ENCODE measurements at places on chromosomes 13 and 19.

GRCh38 chr19:45097776-45098520 lies 5.0 kb downstream of the PPP1R37 start:
- DNase-seq = no peak

DNA sequence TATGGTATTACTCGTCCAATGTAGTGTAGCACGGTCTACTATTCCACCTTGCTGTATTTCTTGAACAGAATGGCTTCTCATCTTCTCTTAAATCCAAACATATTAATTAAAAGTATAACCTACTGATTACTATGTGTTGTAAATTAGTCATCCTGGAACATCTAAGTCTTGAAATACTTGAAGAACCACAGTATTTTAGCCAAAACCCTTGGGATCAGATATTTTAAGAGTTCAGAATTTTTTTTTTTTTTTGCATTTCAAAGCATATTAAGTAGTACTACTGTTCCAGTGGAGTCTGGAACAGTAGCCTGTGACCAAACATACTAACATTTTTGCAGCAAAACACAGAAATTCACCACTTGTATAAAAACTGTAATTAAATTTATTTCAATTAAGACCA lies 30.1 kb downstream of the ZC3H13 start:
- no peak for DNase-seq

DNA sequence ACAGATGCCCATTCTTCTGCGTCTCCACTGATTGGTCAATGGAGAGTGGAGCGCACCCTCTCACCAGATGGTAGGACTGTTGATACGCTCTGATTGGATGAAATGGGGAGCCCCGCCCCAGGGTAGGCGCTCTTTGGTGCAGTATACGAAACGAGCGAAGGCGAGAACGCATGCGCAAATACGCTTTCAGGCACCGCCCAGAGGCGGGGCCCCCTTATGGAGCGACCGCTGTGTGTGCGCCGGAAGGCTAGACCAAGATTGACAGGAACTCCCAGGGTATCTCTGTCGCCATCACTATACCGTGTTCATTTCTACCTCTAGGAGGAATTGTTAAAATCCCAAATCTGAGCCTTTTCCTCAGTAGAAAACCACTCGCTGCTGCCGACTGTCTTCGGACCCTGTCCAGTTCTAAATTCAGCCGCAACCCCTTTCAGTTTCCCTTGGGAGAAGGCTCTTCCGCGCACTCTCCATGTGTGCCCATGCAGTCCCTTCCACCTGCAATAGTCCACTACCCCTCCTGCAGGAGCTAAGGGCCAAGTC lies 720 bp upstream of the HNRNPL start:
- peak; percentile 98 for DNase-seq

GRCh38 chr19:35247526-35248309 lies 1.1 kb upstream of the LSR start:
- DNase-seq = peak; percentile 88

DNA sequence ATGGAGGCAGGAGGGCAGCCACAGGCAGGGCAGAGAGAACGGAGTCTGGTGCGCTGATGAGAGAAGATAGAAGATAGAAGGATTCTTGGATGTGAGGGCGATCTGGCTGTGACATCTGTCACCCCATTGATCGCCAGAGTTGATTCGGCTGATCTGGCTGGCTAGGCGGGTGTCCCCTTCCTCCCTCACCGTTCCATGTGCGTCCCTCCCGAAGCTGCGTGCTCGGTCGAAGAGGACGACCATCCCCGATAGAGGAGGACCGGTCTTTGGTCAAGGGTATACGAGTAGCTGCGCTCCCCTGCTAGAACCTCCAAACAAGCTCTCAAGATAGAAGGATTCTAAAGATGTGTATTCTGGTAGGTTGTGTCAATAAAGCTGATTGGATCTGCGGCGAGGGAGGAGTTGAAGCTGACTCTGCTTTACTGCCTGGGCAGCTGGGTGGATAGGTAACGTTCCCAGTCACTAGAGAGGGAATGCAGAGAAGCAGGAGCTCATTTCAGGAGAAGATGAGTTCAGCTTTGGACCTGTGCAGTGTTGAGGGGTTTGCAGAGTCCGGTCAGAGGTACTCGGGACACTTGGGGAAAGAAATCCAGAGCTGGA lies 5.1 kb downstream of the UBAC2 start:
- DNase-seq = no peak

DNA sequence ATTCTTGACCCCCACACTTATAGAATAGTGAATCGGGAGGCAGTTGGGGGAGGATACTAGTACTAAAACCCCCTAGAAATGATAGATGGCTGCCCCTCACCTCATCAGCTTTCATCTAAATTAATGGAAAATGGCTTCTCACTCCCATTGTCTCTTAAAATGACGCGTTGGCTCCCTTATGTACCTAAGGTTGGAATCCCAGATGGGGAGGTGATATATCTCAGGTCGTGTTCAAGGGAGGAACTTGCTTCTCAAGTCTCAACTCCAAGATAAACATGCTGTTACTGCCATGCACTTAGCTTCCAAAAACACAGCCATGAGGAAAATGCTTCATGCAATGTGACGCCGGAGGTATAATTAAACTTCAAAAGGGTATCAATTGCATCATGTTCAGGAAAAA lies 18.8 kb upstream of the UBE2L5 start:
- DNase-seq = no peak
